ENCODE measurements at places on chromosomes 6 and 20.

DNA sequence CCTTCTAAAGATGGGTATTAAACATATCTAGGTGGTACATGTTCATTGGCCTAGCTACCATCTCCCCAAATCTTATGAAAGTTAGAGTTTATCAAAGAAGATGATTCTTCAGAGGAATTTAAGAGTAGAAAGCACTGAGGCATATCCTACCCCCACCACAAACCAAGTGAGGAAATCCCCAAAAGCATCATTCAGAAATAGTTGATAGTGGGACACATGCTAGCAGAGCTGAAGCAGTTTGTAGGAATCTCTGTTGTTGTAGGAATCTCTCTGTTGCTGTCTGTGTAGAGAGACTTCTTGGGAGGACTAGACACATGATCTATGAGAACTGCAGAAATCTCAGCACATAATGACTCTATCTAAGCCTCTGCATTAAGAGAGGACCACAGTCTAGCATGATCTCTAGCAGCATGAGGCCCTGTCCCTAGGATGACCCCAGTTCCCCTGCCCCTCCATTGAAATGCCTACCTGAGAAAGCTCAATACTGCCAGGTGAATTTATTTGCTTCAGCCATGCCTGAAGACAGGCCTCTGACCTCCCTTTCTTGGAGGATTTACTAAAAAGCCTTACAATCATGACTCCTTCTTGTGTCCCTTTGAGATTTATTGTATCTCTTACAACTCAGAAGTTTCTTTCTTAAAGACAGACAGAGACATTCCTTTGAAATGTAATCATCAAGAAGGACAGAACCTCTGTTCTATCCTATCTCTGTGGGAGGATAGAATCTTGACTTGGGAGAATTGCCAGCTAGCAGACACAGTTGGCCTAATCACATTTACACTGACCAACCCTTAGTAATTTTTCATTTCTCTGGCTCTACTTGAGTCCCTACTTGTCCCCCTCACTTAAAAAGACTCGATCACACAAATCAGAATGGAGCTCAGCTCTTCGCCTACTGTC is 582.4 kb downstream of the PHF3 start:
- no peak for DNase-seq

- DNase-seq: no peak
Measured at GRCh38 chr6:113709936-113710509, 147.1 kb upstream of the MARCKS start.

GRCh38 chr6:147547369-147547902 is 38.9 kb downstream of the SAMD5 start:
- no peak for DNase-seq

- DNase-seq: no peak
Measured at GRCh38 chr6:110781522-110782214, 33.6 kb downstream of the CDK19 start.

DNA sequence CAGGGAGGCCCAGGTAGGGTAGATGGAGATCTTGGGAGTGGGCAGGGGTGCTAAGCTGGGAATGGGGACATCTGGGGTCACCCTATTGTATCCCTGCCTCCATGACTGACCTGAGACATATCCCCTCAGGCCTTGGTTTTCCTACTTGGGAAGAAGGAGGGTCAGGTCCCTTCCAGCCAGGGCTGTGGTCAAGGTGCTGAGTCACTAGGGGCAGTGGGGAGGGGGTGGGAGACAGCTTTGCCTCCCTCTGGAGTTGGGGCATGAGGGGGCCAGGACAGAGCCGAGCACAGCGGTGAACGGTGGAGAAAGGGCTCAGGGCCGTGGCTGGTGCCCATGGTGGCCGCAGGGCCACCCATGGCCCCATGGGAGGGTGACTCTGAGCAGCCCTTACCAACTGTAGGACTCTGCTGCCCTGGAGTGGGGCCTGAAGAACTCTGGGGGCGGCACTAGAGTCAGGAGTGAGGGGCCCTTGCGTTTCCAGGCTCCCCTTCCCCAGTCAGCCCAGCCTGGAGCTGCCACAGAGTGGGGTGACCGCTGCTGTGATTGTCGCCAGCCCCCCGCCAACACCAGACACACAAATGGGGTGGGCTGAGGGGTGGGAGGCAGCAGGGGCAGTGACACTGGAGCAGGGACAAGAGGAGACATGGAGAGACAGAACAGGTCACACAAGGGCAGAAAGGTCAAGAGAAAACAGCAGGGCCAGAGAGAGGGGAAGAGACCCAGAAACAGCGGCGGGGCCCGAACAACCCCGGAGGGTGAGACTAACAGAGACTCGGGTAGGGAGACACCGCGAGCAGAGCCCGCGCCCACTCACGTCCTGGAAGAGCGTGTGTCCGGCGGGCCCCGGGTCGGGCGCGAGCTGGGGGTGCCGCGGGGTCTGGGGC is 576 bp downstream of the NECAB3 start:
- DNase-seq: no peak

DNA sequence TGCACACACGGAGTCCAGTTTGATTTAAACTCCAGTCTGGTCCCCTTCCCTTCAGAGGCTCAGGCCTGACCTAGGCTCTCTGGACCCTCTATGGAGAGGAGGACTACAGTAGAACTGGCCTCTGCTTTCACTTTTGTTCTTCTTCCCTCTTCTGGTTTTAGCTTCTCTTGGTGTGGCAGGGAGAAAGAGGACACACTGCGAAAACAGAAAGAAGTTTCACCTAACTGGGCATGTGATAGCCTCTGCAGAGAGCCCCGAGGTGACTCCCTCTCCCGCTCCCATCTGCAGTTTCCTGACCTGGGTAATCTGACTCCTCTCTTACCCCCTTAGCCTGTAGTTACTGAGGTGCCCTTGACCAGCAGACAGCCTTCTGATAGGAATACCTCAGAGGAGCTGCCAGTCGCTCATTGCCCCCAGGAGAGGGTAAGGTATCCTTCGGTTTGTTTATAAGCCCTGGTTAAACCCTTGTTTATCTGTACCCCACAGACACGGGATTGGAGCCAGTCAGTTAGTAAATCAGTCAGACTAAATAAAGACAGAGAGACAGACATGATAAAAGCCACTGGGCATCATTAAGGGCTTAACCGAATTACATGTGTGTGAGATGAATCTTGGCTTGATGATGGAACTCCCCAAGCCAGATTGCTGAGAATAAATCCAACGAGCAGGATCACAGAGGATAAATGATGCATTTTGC is 12.0 kb upstream of the DTNBP1 start:
- DNase-seq: no peak

DNA sequence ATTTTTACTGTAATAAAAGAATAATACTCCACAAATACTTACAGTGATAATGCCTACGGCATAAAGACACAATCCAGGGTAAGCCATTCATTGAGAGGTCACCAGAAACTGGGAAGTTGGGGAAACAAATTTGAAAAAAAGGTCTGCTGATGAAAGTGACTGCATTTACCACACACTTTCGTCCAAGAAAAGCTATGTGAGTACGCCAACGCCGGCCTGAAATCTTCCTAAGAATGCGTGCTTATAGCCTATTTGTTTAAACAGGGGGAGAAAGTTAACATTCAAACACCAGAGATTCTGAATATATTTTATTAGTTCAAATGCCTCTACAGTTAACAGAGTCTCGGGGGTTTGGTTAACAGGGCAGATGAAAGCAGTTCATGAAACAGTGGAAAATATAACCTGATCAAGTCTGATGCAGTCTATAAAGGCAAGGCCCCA is 657 bp upstream of the LTV1 start:
- DNase-seq: no peak

GRCh38 chr20:23142162-23143050 is 56.3 kb upstream of the CD93 start:
- no peak for DNase-seq

DNA sequence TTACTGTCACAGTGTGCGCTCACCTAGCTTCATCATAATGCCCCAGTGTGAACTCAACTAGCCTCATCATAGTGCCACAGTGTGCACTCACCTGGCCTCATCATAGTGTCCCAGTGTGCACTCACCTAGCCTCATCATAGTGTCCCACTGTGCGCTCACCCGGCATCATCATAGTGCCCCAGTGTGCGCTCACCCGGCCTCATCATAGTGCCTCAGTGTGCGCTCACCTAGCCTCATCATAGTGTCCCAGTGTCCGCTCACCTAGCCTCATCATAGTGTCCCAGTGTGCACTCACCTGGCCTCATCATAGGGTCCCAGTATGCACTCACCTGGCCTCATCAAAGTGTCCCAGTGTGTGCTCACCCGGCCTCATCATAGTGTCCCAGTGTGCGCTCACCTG is 10.6 kb downstream of the TMEM242 start:
- DNase-seq: no peak

- no peak for DNase-seq
Measured at GRCh38 chr6:138991206-138991605, 3.2 kb upstream of the REPS1 start.

DNA sequence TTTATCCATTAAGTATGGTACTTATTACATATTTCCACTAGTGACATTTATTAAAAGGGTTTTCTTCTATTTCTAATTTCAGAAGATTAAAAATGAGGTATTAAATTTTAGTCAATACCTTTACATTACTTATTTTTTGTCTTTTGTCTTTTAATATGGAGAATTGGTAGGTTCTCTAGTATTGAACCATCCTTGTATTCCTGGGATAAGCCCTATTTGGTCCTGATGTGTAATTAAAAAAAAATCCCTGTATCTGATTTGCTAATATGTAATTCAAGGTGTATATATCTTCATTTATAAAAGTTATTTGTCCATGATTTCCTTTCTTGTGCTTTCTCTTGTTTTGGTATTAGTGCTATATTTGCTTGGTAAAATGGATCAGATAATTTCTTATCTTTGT is 153.7 kb downstream of the TRMT11 start:
- no peak for DNase-seq

GRCh38 chr6:43687079-43687436 is 533 bp downstream of the MRPS18A start:
- no peak for DNase-seq

- DNase-seq: no peak
Measured at GRCh38 chr6:41921712-41921998, 356 bp downstream of the BYSL start.

GRCh38 chr6:154468760-154469159 is 41.7 kb downstream of the CNKSR3 start:
- DNase-seq: no peak

- no peak for DNase-seq
Measured at GRCh38 chr20:62969179-62969760, 16.8 kb downstream of the SLC17A9 start.

DNA sequence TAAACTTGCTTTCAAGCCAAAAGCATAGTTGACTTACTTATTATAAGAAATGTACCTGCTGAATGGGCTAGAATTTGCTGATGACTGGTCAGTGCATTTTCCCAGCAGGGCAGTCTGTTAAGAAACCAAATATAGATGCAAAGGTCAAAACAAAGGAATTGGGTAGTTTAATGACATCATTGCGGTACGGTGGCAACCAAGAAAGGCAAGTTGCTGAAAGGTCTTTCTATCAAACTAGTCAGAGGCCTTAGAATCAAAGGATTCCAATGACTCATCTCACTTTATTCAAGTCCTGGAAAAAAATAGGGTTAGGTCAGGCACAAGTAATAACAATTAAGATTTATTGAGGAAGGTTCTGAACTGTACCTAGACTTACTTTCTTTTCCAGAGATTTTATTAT is 76.4 kb downstream of the KIZ start:
- DNase-seq: no peak

DNA sequence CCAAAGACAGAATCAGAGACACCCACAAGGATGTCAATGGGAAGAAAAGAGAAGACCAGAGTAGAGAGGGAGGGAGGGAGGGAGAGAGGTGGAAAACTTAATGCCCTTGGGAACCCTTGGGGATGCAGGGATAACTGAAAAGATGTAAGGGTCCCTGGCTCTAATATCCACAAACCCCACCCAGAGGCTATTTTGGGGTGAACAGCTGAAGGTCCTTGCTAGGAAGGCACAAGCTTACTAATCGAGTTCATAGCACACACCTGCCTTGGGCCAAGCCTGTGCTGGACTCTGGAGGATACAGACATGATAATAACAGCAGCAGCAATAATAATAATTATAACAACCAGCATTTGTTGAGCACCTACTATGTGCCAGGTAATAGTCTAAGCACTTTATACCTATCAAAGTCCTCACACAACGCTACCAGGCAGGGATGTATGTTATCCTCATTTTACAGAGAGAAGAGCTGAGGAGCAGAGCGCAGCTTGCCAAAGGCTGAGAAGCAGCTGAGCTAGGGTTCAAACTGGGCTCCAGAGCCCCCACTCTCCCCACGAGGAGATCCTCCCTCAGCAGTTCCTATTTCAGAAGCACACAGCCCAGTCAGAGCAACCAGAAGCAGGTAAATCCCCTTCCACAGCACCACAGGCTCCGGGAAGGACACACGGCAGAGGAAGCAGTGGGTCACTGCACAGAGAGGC is 174.2 kb downstream of the ANKRD60 start:
- DNase-seq: no peak

GRCh38 chr20:58330687-58331086 is 21.2 kb downstream of the RAB22A start:
- DNase-seq: no peak

DNA sequence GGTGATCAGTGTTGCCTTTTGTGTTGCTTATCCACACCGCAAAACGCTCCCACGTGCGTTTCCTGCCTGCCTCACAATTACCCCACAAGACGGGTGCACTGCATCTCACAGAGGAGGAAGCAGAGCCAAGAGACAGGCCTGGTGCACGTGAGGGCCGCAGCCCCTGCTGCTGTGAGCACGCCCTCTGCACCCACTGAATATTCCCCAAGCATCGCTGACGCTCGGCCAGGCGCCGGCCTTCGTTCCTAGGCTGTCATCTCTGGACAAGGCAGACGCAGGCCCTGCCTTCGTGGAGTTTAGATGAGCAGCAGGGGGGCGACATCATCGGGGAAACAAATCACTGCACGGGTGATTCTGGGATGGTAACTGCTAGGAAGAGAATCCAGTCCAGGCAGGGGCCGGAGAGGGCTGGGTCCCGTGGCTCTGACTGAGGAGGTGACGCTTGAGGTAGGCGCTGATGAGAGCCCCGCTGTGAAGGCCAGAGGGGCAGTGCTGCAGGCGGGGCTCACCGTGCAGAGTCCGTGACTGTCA is 162.4 kb upstream of the QKI start:
- no peak for DNase-seq

- no peak for DNase-seq
Measured at GRCh38 chr6:22313796-22314195, 17.0 kb upstream of the PRL start.

DNA sequence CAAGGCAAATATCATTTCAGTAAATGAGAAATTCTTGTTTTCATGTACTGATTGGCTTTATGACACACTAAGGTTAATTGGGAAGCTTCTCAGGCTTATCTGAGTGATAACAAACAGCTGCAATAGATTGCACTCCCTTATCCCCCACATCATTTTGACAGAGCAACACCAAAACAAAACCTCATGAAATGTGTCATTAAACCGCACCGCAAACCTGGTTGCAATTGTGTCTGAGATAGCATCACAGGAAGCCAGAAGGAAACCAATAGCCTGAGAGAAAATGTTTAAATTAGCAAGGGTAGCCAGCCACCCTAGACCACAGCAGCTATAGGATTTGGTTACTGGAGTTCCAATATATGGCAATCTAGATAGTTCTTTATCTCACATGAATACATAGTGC is 31.6 kb upstream of the LAMA4 start:
- peak; percentile 5 for DNase-seq
